Activated B cell treated with CpG ODN at 0.5 μM for 24 hours (primary cell): ENCODE measurements at places on chromosomes 6 and 20.

- peaks cover 22% of the 10 kb centered on the region for H3K4me1 ChIP-seq
- no peaks in the 10 kb centered on the region for H3K36me3 ChIP-seq
- H3K27ac ChIP-seq, result no peak overlapping the region
- DNase-seq, result no peak
These were observed 22.3 kb downstream of the TTLL2 start for GRCh38 chr6:167347226-167347625.

DNA sequence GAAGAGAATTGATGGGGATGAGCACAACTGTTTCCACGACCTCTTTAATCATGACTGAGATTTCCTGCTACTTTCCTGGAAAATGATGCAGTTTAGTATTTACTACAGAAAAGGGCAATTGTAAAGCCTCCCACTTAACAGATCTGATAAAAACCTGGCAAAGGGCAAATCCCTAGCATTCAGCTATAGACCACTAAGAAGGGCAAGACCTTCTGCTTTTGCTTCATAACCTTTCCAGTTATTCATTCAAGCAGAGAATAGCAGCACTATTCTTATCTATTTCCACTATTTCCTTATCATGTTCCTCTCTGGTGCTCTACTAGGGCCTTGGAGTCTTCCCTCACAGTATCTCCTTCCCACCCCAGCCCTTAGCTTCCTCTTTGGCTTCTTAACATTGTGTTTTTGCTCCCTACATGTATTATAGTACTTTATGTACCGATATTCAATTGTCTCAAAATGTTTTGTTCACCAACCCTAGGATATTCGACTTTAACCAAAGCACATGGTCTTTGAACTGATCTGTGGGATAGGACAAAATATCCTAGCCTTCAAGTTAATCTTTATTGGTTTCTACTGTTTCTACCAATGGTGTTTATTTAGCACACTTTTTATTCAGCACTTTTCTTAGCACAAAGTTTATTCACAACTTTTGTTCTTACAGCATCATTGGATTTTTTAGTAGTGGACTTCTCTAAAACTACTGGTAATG lies 32.7 kb upstream of the MANEA start:
- no peaks in the 10 kb centered on the region for H3K36me3 ChIP-seq
- no peak for DNase-seq
- H3K4me1 ChIP-seq, result no peaks in the 10 kb centered on the region
- H3K4me3 ChIP-seq, result no peak overlapping the region

DNA sequence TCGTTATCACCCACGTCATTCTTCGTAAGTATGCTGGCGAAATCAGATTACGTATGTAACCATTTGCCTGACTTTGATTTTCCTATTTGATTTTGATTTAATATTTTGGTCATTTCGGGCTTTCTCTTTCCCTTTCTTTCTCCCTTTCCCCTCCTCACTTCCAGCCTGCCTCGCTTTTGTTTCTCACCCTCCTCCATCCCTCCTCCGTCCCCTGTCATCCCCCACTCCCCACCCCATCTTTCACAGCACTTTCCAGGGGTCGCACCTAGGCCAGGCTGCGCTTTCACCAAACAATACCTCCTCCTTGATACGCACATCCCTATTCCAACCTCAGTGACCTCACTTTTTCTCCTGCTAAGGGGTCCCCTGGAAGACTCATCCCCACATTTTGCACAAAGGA lies 194.6 kb upstream of the SNX9 start:
- peaks cover 9% of the 10 kb centered on the region for H3K36me3 ChIP-seq
- no peak overlapping the region for H3K27ac ChIP-seq
- H3K4me1 ChIP-seq, result peaks cover 17% of the 10 kb centered on the region
- DNase-seq, result no peak

GRCh38 chr6:108916026-108916686 lies 67.9 kb downstream of the ARMC2 start:
- DNase-seq, result no peak
- no peaks in the 10 kb centered on the region for H3K36me3 ChIP-seq
- no peak overlapping the region for H3K4me3 ChIP-seq
- H3K27me3 ChIP-seq, result no peaks in the 10 kb centered on the region
- H3K27ac ChIP-seq, result no peak overlapping the region

DNA sequence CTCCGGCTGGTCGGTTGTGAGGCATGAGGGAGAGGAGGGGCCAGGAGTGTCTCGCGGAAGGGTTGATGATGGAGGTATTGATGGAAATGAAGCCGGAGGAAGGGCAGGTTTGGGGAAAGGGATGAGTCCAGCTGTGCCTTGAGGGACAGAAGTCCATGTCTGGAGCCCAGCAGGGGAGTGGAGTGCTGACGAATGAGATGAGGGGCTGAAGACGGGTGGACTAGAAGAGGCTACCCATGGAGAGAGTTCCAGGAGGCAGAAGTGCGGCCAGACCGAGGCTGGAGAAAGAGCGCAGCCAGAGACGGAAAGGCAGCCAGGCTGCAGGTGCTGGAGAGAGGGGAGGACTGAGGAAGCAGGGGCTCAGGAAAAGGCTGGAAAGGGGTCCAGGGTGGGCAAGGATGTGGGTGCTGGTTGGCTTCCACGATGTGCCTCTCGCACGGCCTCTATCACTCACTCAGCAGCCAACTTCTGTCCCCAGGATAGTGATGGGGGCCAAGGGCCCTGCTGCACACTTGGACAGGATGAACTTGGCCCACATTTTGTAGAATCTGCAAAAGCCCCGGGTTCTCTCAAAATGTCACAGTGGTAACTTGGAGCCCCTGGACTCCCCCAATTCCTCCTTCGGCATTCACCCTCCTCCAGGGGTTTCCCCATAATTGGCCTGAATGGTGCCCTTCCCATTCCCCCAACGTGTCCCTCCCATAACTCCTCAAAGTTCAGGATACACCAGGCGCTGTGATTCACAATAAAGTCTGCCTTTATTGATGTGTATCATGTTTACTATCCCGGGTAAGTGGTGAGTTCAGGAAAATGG lies 627 bp upstream of the EIF6 start:
- H3K4me3 ChIP-seq, result peak overlapping the region; percentile 90
- peaks cover 29% of the 10 kb centered on the region for H3K4me1 ChIP-seq
- no peaks in the 10 kb centered on the region for H3K27me3 ChIP-seq
- peaks cover 31% of the 10 kb centered on the region for H3K36me3 ChIP-seq
- H3K27ac ChIP-seq, result peak overlapping the region; percentile 92

GRCh38 chr6:142839686-142840040 lies 105.3 kb downstream of the HIVEP2 start:
- no peak for DNase-seq
- peaks cover 70% of the 10 kb centered on the region for H3K4me1 ChIP-seq
- no peaks in the 10 kb centered on the region for H3K27me3 ChIP-seq
- H3K4me3 ChIP-seq, result peak overlapping the region; percentile 32
- H3K36me3 ChIP-seq, result peaks cover 9% of the 10 kb centered on the region

GRCh38 chr6:143034689-143035334 lies 25.9 kb upstream of the AIG1 start:
- H3K4me3 ChIP-seq, result no peak overlapping the region
- DNase-seq, result no peak
- H3K36me3 ChIP-seq, result no peaks in the 10 kb centered on the region
- no peak overlapping the region for H3K27ac ChIP-seq
- H3K27me3 ChIP-seq, result peaks cover 20% of the 10 kb centered on the region

DNA sequence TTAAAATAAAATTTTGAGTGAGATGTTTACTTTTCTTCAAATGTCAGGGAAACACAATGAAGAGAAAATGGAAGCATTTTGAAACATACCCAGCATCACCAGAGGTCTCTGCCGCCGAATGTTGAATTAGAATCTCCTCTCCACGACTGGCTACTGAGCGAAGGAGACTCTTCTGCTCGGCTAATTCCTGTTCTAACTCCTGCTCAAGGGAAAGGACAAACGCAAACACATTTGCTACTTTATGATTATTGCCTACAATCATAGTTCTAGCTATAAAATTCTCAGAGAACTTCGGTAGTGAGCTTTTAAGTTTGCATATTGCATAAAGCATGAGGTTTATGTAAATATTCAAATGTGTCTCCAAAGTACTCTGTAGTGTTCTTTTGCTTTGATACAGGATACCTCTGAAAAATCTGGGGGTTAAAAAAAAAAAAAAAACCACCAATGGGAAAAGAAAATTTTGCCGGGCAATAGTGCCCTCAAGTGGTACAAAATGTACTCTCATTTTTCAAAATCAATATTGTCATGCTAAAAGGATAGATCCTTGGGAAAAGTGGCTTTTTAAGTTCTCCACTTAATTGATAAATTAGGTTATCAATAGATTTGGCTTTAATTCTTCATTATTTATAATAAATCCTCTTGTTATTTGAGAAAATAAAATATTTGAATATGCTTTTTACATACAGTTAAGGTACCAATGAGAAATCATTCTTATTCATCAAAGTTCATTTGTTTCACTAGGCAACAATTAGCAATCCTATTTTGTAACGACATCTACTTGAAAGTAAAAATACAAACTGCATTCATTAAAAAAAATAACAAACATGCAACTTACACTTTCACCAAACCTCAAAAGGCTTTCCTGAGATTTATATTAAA lies 369.0 kb downstream of the SYNE1 start:
- no peak overlapping the region for H3K27ac ChIP-seq
- no peak overlapping the region for H3K4me3 ChIP-seq
- H3K27me3 ChIP-seq, result no peaks in the 10 kb centered on the region
- peaks cover 50% of the 10 kb centered on the region for H3K36me3 ChIP-seq
- DNase-seq, result no peak

GRCh38 chr20:23404196-23404595 lies 17.1 kb downstream of the NAPB start:
- no peaks in the 10 kb centered on the region for H3K27me3 ChIP-seq
- H3K4me1 ChIP-seq, result peaks cover 24% of the 10 kb centered on the region
- H3K36me3 ChIP-seq, result peaks cover 19% of the 10 kb centered on the region
- no peak overlapping the region for H3K4me3 ChIP-seq
- no peak for DNase-seq

DNA sequence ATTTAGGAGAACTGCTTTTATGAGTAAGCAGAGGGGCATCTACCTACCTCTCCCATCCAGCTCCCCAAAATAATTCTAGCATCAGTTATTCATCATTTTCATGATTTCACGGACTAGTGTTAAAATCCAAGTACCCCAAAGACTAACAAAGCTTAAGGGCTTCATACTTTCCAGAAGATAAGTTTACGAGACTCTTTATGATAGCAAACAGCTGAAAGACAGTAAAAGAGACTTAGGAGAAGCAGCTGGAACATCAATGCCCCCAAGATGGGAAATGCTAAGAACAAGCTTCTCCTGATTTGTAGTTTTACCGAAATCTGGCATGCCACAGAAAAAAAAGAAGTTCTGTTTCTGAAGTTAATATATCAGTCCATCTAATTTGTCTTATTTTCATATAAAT lies 70.0 kb downstream of the COL12A1 start:
- no peak overlapping the region for H3K27ac ChIP-seq
- H3K4me3 ChIP-seq, result no peak overlapping the region
- no peaks in the 10 kb centered on the region for H3K27me3 ChIP-seq

DNA sequence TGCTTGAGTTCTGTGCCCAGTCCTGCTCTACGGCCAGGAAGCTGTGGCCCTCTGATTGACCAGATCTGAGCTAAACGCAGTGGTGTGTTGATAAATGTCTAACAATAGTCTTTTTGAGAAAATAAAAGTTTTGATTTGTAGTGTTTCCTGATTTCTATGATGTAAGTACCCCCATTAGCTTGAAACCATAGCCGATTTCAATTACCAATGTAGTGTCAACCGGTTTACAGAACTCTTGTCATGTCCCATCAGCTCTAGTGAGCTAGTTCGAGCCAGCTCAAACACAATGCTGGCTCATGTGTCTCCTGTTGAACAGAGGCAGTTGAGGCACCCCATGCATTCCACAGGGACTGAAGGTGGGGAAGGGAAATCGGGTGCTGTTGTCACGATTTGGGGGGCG lies 56.7 kb upstream of the ZMYND8 start:
- H3K4me3 ChIP-seq, result peak overlapping the region; percentile 81
- no peaks in the 10 kb centered on the region for H3K27me3 ChIP-seq
- no peak for DNase-seq
- peaks cover 2% of the 10 kb centered on the region for H3K36me3 ChIP-seq

DNA sequence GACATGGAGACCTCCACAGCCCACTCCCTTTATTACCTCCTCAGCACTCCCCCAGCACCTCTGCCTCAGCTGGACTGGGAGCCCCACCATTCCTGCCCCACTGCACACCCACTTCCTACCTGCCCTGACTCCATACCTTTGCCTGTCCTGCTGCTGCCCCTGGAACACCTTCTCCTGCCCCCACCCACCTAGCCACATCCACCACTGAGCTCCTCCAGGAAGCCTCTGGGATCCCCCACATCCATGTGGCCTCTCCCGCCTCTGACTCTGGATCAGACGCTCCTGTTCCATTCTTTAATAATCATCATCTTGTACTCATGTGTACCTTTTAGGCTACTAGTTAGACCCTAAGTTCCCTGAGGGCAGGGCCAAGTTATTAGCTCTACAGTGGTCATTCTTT lies 2.2 kb upstream of the SDCBP2 start:
- H3K4me1 ChIP-seq, result peaks cover 59% of the 10 kb centered on the region
- no peaks in the 10 kb centered on the region for H3K27me3 ChIP-seq
- peaks cover 42% of the 10 kb centered on the region for H3K36me3 ChIP-seq
- no peak overlapping the region for H3K4me3 ChIP-seq

DNA sequence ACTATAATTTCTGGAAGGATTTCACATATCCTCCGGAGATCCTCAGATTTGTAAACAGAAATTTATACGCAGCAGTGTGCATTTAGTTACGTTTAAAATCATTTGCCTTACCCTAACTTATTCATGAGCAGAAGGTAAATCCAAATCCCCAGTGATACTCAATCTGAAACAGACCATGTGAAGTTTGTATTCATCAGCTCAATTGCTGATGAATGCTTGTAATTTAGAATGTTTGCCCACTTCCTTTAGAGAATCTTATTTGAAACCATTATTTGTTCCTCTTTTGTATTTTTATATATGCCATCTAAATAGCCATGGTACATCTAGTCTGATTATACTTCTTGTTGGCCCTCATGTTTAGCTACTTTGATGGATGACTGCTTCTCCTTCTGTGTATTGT lies 15.4 kb downstream of the TAAR1 start:
- no peak overlapping the region for H3K4me3 ChIP-seq
- DNase-seq, result no peak
- peaks cover 7% of the 10 kb centered on the region for H3K4me1 ChIP-seq
- no peaks in the 10 kb centered on the region for H3K36me3 ChIP-seq

- no peak for DNase-seq
- H3K4me3 ChIP-seq, result no peak overlapping the region
- no peaks in the 10 kb centered on the region for H3K4me1 ChIP-seq
- H3K36me3 ChIP-seq, result no peaks in the 10 kb centered on the region
These were observed 199.1 kb downstream of the CENPW start for GRCh38 chr6:126539022-126539421.

GRCh38 chr20:3339076-3339475 lies 68.4 kb downstream of the DNAAF9 start:
- H3K4me1 ChIP-seq, result no peaks in the 10 kb centered on the region
- no peak for DNase-seq
- no peak overlapping the region for H3K4me3 ChIP-seq
- H3K36me3 ChIP-seq, result peaks cover 24% of the 10 kb centered on the region
- H3K27ac ChIP-seq, result no peak overlapping the region

DNA sequence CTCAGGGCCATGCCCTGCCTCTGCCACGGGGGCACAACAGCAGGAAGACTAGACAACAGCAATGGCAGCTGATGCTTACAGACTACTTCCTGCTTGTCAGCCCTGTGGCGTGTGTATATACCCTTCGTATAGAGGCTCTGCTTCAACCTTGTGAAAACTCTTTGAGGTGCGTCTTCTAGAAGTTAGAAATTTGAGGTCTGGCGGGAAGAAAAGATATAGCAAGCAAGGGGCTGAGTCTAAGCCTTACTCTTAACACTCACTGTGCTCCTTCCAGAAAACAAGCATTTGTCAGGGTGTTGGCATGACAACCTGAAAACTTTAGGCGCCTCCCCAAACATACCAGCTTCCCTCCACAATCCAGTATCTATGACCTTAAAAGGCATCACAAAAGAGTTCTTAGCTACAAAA lies 33.3 kb downstream of the JPH2 start:
- peaks cover 11% of the 10 kb centered on the region for H3K27me3 ChIP-seq
- no peak for DNase-seq
- H3K27ac ChIP-seq, result no peak overlapping the region
